Activated T-cell treated with anti-CD3 and anti-CD28 coated beads, Interleukin-2, amount 50 U/mL, for 4 hours (primary cell): ENCODE measurements at places on chromosomes 2 and 18. TPM values are rescaled to one million over a fixed set of nuclear protein-coding genes. Genes with fewer than 3 reads are reported as not detected.

DNA sequence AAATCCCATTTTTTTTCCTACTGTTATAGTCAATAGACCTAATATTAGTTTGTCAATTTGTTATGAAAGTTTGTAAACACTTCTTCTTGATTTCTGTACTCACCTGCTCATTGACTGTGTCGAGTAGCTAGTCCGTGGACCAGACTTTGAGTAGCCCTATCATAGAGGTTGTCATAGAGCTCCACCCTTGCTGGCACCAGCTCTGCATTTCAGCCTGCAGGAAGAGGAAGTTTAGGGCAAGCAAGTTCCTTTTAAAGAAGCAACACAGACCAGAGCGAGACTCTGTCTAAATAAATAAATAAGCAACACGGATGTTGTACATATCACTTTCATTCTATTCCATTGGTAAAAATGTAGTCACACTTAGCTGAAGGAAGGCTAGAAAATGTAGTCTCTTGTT, 74.0 kb downstream of the MCFD2 start:
- no peak for DNase-seq

GRCh38 chr2:12318427-12319057, 398.2 kb upstream of the TRIB2 start:
- no peak for DNase-seq

GRCh38 chr2:81355436-81355835, 1050.9 kb upstream of the LRRTM1 start:
- DNase-seq: no peak

DNA sequence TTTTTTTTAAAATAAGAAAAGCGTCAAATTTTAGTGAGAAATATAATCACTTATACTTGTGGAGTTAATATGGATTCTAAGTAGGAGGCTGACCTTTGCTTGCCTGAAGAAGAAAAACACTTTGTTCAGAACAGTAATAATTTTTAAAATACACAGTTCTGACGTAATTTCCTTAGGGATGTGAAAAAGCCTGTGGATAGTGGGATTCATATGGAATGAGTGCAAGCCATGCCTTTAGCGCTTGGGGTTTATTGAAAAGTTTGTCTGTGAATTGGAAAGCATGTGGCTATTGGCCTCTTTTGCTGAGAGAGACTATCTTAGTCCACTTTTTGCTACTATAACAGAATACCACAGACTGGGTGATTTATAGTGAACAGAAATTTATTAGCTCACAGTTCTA, 151.3 kb downstream of the CCDC85A start:
- no peak for DNase-seq

- no peak for DNase-seq
These were observed 43.6 kb downstream of the VPS54 start for GRCh38 chr2:63975437-63976124.

DNA sequence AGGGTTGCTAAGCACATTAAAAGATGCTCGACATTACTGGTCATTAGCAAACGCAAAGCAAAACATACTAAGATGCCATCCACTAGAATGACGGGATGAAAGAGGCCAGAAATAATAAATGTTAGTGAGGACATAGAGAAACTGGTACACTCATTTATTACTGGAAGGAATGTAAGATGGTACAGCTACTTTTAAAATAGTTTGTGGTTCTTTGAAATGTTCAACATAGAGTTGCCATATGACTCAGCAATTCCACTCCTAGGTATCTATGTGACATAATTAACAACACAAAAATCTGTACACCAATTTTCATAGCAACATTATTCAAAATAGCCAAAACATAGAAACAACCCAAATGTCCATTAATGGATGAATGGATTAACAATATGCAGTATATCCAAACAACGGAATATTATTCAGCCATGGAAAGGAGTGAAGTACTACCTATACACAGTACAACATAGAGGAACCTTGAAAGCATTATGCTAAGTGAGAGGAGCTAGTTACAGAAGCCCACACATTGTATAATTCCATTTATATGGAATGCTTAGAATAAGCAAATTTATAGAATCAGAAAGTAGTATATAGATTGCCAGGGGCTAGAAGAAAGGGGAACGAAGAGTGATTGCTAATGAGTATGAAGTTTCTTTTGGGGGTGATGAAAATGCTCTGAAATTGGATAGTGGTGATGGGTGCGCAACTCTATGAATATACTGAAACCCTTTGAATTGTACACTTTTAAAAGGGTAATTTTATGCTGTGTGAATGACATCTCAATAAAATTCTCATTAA, 61.9 kb upstream of the IL1R1 start:
- no peak for DNase-seq

GRCh38 chr2:238387332-238387731, 39.4 kb upstream of the ASB1 start:
- no peak for DNase-seq

- DNase-seq: no peak
These were observed 79.3 kb downstream of the SH3RF3 start for GRCh38 chr2:109208071-109208950.

DNA sequence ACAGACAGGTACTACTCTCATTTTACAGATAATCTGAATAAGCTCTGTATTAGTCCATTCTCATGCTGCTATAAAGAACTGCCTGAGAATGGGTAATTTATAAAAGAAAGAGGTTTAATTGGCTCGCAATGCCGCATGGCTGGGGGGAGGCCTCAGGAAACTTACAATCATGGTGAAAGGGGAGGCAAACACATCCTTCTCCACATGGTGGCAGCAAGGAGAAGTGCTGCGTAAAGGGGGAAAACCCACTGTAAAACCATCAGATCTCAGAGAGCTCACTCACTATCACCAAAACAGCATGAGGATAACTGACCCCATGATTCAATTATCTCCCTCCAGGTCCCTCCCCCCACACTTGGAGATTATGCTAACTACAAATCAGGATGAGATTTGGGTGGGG, 254.4 kb downstream of the KCNE4 start:
- DNase-seq: no peak

DNA sequence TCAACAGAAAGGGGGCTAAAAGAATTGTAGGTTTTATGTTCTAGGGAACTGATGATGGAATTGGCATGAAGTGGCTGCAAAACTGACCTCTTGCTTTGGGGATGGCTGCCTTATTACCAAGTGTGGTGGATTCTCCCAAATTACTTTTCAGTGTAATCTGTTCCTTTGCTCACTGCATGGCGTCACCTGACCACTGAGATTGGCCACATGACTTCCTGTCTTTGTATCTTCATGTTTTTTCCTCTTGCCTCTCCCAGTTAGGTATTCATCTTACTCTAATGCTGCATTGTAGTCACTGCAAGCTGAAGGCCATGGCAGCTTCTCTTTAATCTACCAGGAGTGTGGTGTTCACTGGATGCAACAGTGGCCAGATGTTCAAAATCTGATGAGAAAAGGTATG, 257.7 kb upstream of the TNP1 start:
- no peak for DNase-seq

- no peak for DNase-seq
These were observed at the start of gene FLACC1 for GRCh38 chr2:201357221-201357620. Gene FLACC1 (minus strand): TSS chr2:201357345. CDS start chr2:201351404, 5,941 bp downstream.

- DNase-seq: no peak
These were observed 47.9 kb downstream of the SH3RF3 start for GRCh38 chr2:109176928-109177327.

DNA sequence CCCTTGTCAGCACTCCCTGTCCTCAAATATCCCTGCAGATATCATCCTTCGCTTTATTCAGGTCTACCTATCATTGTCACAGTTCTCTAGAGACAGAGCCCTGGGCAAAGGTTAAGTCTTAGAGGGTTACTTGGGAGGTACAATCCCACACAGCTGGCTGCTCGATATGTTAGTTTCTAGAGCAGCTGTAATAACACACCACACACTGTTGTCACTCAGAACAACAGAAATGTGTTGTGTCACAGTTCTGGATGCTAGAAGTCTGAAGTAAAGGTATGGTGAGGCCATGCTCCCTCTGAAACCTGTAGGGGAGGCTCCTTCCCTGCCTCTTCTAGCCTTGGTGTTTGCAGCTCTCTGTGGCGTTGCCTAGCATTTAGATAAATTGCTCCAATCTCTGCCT, 9.9 kb upstream of the RAPGEF4 start:
- DNase-seq: no peak

GRCh38 chr2:33215299-33215698, 261.1 kb upstream of the RASGRP3 start:
- DNase-seq: no peak

DNA sequence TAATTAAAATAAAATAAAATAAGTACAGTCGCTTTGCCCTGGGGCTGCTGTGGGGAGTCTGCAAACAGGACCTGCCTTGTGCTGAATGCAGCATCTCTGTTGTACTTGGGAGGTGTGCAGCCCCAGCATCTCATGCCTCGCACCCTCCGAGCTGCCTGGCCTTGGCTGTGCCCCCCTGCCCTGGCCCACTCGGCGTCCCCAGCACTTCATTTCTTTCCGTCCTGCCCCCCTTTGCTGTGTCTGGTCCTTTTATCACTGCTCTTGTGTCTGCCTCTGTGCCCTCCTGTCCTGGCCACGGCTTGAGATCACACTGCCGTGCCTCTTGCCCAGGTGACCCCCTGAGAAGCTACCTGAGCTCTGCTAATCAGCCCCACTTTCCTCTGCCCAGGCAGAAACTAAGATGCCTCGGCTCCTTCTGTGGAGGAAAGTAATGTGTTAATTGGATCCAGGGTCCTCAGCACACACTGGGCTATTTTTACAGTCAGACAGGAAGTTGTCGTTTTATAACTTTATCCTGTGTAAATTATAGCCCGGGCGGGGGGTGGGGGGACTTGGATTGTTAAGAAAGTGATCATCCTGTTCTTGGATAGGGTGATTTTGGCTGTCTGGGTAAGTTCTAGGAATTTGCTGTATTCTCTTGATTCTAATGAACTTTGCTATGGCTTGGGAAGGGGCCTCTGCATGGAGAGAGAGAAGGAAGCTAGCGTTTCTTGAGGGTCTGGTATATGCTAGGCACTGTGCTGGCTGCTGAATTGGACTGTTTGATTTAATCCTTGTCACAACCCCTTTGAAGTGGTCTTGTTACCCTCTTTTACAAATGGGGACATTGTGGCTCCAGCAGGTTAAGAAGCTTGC, 69.4 kb downstream of the AGAP1 start:
- no peak for DNase-seq

- DNase-seq: no peak
These were observed 73.1 kb downstream of the ERBB4 start for GRCh38 chr2:212465456-212465855.

DNA sequence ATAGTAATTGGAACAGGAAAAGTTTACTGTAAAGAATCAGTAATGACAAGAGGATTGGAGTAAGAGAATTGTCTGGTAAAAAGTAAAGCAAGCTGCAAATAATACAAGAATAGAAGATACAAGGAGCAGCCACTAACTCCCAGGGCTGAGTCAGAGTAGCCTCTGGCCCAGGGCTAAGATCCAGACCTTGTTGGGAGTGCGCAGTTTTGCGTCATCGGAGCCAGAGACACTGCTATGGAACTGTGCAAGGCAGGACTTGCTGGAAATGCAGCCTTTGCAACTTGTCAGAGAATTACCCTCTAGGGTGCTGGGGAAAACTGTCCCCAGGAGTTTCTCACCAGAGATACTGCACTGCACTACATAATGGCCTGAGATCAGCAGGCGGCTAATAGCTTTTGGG, 135.2 kb downstream of the NYAP2 start:
- no peak for DNase-seq

DNA sequence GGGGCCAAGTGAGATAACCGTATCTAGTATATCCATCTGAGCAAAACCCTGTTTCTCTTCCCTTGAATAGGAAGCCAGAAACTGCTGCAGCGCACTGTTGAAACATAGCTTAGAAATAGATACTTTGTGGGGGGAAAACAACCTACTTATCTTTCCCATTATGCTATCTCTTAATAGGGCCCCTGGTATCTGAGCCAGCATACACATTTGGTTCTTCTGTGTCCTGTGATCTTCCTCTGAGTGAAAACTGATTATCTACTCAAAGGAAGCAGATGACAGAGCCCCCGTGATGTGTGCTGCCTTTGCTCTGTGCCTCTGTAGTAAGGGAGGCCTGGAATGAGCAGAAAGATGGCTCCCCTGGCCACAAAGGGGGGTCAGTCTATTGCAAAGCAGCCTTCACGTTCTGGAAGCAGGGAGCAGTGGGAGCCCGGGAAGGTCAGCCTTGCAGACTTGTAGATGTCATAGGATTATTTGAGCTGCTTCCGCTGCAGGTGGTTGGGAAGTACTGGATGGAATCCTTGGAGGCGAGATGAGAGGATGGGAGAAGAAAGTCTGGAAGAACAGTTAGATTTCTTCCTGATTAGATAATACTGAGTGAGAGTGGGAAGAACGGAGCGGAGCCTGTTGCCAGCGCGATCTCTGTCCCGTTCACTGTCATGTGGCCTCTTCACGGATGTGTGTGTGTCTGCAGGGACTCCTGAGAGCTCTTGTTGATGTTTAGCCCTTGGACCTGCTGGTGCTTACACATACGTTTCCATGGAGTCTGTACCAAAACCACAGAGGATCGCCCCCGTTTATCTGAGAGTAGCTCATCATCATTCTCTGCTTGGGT, 150.1 kb downstream of the AGAP1 start:
- DNase-seq: no peak

GRCh38 chr2:166831930-166832329, 56.4 kb upstream of the XIRP2 start:
- DNase-seq: no peak

- no peak for DNase-seq
These were observed 141.8 kb downstream of the ACKR3 start for GRCh38 chr2:236711440-236711839.

GRCh38 chr2:160878618-160879017, 281.6 kb upstream of the TANK start:
- DNase-seq: no peak

GRCh38 chr2:42424033-42424432, 63.0 kb upstream of the COX7A2L start:
- no peak for DNase-seq

- no peak for DNase-seq
These were observed 62.5 kb downstream of the RRM2 start for GRCh38 chr2:10185046-10185445.

DNA sequence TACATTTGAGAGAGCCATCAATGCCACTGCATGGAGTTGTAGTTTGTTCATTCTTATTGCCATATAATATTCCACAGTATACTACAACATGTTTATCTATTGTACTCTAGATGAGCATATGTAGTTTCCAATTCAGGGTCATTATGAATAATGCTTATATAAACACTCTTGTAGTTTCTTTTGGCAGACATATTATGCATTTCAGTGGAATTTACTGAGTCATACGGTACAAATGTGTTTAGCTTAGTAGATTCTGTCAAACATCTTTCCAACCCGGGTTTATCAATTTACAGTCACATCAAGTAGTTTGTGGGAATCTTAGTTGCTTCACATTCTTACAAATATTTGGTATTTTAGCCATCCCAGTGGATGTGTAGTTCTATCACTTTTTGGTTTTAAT, 161.1 kb downstream of the KCNH7 start:
- DNase-seq: no peak

The FSHR gene
- total RNA-seq: not detected

The DGUOK gene
- 74.2 TPM for total RNA-seq

The L3MBTL4 gene
- total RNA-seq: 0.42 TPM

The BUB1 gene
- 15.4 TPM for total RNA-seq

The RALB gene
- total RNA-seq: 13.0 TPM

The TMEM17 gene
- 0.15 TPM for total RNA-seq

The PMAIP1 gene
- 93.0 TPM for total RNA-seq

The SPATA3 gene
- not detected for total RNA-seq

The CDH2 gene
- 0.18 TPM for total RNA-seq

The PRSS56 gene
- total RNA-seq: not detected

The ARID5A gene
- 132 TPM for total RNA-seq

The ELOA2 gene
- not detected for total RNA-seq

The FTCDNL1 gene
- 2.6 TPM for total RNA-seq

The RBM44 gene
- total RNA-seq: 0.33 TPM
